Activated CD4-positive, CD25-positive, alpha-beta regulatory T cell treated with anti-CD3 and anti-CD28 coated beads, Interleukin-2, amount 50 U/mL, for 16 hours (primary cell): ENCODE measurements at places on chromosomes 11 and 22.

GRCh38 chr11:126561327-126561893 is 205.9 kb downstream of the ST3GAL4 start:
- no peak for DNase-seq

GRCh38 chr22:46617207-46617985 is 2.8 kb upstream of the GRAMD4 start:
- no peak for DNase-seq

DNA sequence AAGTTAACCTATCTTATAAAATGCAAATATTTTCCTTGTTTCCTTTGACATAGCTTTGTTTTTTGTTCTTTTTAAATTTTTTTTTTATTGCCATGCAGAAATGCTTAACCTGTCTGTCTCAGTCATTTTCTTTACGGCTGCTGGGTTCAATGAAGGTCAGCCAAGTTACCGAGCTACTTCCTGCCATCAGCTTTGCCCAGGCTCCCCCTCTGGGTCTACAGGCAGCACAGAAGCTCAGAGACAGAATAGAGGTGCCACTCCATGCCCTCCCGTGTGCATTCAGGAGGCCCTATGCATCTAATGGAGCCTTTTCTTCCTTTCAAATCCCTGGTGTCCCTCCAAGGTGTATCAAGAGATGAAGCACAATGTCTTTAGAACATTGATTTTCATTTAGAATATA is 411.0 kb upstream of the NARS2 start:
- DNase-seq: no peak

DNA sequence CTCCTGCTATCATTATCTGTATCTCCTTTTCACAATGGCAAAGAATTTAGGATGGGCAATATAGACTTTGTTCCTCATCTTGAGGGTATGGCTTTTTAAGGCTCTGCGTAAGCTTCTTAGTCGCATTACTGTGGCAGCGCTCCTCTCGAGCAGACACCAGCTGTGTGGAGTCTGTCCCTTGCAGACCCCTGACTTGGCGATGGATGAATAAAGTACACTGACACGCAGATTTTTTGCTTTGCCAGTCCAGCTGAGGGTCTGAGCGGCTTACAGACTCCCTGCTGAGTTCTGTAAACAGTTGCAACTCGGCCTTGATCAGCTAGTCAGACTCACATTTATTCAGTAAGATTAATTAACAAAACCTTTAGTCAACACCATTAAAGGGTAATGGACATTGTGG is 390.0 kb upstream of the CNTN5 start:
- no peak for DNase-seq

DNA sequence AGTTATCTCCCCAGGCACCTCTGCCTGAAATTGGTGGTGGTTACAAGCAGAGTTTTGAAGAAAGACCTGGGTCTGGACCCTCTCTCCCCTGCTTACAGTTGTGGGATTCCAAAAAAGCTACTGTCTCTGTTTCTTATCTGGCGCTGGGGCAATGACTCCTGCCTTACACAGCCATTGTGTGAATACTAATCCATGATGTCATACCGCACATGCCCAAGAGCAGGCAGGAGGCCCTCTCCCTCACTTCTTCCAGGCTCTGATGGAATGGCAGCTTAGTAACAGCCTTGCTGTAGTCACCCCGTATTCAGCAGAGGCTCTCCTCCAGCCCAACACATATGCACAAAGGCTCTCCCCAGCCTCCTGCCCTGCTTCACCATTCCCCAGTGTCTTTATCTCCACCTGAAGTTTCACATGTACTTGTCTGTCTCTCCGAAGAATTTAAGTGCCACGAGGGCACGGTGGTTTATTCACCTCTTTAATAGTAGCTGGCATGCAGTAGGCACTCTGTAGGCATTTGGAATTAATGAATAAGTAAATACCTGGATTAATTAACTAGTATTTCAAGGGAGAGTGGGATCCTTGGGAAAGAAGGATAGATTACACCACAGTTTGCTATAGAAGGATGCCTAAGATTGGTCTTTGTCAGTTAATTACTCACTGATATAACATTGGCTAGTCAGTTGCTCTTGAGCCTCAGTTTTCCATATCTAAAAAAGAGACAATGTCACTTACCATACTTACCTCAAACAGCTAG is 165.6 kb downstream of the ETS1 start:
- no peak for DNase-seq

GRCh38 chr11:65383778-65384177 is 1.3 kb upstream of the SLC25A45 start:
- no peak for DNase-seq

DNA sequence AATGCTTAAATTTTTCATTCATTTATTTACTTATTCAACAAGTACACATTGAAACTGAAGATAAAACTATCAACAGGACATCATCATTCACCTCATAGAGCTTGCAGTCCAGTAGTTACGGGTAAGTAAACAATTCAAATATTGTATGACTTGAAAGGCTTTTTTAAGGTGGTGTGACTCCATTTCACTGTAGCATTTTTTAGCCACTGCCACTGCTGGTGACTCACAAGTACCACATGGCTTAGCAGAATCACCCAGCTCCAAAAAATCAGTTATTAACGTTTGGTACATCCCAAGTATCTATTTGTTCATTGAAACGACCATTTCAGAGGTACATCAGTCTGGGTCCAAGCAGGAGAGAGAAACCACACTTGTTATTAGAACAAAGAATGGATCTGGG is 427.9 kb upstream of the DDI1 start:
- DNase-seq: no peak

- no peak for DNase-seq
Observed at GRCh38 chr11:71946144-71946571, 17.3 kb downstream of the RNF121 start.

- no peak for DNase-seq
Observed at GRCh38 chr11:122226810-122227379, 110.9 kb upstream of the BLID start.

- DNase-seq: no peak
Observed at GRCh38 chr11:69308936-69309615, 15.1 kb downstream of the MYEOV start.

DNA sequence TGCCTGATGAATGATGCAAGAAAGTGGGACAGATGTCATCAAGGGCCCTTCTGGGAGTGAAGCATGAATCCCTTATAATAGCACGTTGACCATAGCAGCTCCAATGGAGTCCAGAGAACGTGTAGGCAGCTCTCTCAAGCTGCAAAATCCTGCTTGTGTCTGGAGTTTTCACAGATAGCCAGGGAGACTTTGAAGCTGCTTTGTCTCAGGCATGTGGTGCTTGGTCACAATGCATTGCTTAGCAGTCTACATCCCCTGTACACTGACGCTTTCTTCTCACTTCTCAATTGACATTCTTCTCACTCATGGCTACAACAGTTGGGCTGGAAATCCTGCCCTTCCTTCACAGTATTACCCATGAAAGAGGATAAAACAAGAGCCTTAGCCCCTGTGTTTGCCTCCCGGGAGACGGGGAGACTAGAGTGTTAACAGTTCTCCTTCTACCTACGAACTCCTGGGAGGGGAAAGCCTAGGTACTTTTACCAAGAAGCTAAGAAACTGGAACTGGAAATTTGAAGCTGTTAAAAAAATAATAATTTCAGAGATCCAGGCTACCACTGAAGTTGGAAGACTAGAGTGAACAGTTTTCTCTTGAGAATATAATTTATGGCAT is 20.7 kb upstream of the MMP7 start:
- no peak for DNase-seq

DNA sequence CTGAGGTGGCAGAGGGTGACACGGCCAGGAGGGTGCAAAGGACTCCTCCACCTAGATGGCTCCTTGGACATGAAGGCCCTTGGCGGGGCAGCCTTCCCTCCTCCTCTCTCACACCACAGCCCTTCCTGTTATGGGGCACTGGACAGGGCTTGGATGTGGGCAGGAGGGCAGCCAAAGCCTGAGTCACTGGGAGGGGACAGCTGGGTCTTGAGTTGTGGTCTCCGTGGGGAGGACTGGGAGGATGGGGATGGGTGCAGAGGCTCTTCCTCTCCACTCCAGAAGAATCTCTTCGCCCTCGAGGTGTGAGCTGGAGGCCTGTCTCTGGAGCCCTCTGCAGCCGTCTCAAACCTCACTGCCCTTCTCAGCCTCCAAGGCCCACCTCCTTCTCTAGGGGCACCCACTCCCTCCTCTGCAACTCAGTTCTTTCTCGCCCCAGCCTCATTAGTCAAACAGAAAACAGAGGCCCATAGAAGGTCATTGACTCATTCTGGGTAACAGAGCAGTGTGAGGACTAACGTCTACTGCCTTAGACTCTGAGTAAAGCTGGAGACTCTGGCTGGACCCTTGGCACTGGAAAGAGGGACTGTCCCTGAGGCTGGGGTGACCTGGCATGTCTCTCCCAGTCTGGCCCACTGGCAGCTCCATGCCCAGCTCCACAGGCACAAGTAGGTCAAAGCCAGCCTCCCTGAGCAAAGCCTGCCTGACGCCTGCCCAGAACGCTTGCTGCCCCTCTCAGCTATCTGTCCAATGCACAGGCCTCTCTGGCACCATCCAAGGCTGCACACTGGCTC is 47.5 kb upstream of the CDON start:
- DNase-seq: no peak

GRCh38 chr11:68050371-68050841 is 11.6 kb downstream of the TCIRG1 start:
- no peak for DNase-seq

- DNase-seq: no peak
Observed at GRCh38 chr22:46763051-46763705, 728 bp downstream of the TBC1D22A start.

DNA sequence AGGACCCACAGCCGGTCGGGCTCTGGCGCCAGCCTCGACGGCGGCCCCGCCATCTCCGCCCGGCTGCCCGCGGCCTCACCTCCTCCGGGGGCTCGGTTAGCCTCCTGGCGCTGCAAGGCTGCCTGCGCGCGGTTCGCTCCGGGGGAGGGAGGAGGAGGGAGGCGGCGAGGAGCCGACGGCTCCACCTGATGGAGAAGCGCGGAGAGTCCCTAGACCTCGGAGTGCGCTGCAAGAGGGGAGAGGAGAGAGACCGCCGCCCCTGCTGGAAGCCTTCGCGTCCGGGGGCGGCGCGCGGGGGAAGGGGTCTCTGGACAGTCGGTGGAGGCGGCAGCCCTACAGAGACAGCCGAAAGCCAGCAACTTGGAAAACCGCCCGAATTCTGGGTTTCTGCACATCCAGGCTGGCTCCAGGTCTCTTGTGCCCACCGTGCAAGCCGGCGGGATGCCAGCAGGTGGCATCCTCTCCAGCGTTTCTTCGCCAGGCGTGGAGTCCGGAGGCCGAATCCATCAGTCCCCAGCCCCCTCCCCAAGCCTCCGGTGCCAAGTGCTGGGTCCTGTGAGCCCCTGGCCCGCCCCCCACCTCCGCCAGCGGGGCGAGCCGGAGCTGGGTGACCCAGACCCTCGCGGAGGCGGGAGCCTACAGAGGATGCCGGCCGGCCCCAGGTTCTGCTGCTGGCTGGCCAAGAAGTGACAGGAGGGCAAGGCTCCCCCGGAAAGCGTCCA is 2.9 kb upstream of the KIRREL3 start:
- no peak for DNase-seq

- DNase-seq: no peak
Observed at GRCh38 chr11:101346591-101346990, 217.0 kb upstream of the PGR start.

DNA sequence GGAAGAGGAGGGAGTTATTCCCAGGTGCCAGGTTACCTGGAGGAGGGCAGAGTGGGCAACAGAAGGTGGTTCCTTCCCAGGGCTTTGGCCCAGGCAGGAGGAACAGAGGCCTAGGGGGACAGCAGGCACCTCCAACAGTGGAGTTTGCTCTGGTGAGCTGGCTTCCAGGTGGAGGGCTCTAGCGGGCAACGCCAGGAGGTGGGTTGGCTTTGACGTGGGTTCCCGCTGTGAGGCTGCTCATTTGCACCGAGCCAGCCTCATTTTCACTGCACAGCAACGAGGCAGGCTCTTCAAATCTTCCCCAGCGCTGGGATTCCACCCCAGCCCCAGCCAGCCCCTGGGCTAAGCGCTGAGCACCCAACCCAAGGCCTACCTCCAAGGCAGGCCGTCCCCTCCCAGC is 8.1 kb downstream of the IGSF9B start:
- DNase-seq: no peak

DNA sequence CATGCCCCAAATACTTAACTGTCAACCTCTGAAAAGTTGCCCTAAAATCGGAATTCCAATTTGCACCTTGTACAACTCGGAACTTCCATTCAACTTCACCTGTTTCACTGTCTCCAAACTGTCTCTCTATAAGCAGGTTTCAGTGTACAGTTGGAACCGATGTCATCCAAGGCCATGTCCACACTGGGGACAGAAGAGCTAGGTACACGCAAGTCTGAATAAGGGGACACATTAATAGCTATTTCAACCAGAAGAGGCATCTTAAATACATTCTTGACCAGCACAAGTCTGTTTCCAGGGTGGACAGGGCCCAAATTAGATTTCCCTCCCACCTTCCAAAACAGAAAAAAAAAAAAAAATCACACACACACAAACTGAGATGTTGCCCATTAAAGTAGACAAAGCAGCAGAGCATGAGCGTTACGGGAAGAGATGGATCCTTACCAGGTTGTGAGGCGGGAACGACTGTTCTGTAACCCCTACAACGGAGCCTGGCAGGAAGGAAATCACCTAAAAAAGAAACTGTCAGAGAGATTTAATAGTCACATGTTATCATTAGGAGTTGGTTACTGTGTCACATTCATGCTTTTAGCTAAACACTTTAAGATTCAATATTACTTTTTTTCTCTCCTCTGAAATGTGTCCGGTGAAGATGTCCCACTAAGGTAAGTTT is 1.7 kb downstream of the CREBZF start:
- DNase-seq: no peak

DNA sequence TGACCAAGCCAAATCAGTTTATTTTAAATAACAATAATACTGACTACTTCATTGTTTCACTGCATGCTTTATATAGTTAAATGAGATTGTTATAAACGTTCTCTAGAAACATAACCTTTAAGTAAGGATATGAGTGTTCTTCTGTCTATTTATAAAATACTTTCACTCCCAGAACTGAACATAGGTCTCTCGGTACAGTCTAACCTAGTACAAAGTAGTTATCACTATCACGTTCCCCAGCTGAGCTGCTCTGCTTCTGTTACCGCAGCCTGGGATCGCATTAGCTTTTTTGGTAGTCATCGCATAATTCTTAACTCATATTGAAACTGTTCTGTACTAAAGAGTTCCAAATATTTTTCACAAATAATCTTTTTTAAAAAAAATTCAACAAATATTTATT is 143.6 kb downstream of the WNT11 start:
- no peak for DNase-seq

DNA sequence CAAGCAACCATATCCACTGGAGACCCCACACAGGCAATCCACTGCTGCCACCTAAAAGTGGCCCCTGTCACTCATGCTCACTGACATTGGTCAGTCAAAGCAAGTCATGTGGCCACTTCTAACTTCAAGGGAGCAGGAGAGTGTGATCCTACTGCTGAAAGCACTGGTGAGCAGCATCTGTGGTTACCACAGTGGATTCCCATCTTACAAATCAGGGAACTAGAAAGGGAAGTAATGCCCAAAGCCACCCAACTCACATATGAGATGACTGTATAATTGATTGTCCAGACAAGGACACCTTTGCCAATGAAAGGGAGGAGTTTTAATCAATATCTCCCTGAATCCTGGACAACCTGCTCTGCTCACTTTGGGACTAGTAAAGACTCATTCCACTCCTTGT is 17.7 kb downstream of the RCN1 start:
- no peak for DNase-seq

GRCh38 chr11:76678321-76678720 is 7.8 kb upstream of the LRRC32 start:
- DNase-seq: no peak
